GM23338 (cell line): ENCODE measurements at places on chromosomes 5 and 9.

DNA sequence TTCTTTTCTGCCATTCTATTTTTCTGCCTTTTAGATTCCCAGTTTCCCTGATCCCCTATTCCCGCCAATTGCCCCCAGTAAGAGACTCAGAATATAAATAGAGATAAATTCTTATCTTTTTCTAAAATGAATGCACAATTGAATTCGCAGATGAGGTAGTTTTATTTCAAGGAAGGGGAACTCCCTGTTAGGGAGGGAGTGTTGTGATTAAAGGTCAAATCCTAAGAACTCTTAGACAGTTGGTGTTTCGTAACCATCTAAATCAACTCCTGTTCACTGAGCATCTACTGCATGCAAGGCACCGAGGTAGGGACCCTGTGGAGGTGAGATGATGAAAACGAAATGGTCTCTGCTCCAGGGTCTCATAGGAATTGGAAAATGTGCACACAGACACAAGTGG lies 7.7 kb upstream of the MAP3K1 start:
- no peaks in the 10 kb centered on the region; the same call in 1 of the 2 replicates for H3K4me1 ChIP-seq
- H3K27me3 ChIP-seq = peaks cover 9% of the 10 kb centered on the region
- no peak overlapping the region for H3K4me3 ChIP-seq
- H3K27ac ChIP-seq = no peak overlapping the region
- no peak for DNase-seq

- H3K36me3 ChIP-seq = no peaks in the 10 kb centered on the region
- no peak for DNase-seq
- H3K4me3 ChIP-seq = no peak overlapping the region
- H3K27ac ChIP-seq = no peak overlapping the region
These were observed 9.7 kb upstream of the UBAP1 start for GRCh38 chr9:34169125-34169524.

GRCh38 chr9:86614871-86615849 lies 260.9 kb upstream of the TUT7 start:
- H3K27me3 ChIP-seq = no peaks in the 10 kb centered on the region
- no peak overlapping the region for H3K4me3 ChIP-seq
- peak overlapping the region; percentile 3 for H3K27ac ChIP-seq
- no peaks in the 10 kb centered on the region for H3K36me3 ChIP-seq

DNA sequence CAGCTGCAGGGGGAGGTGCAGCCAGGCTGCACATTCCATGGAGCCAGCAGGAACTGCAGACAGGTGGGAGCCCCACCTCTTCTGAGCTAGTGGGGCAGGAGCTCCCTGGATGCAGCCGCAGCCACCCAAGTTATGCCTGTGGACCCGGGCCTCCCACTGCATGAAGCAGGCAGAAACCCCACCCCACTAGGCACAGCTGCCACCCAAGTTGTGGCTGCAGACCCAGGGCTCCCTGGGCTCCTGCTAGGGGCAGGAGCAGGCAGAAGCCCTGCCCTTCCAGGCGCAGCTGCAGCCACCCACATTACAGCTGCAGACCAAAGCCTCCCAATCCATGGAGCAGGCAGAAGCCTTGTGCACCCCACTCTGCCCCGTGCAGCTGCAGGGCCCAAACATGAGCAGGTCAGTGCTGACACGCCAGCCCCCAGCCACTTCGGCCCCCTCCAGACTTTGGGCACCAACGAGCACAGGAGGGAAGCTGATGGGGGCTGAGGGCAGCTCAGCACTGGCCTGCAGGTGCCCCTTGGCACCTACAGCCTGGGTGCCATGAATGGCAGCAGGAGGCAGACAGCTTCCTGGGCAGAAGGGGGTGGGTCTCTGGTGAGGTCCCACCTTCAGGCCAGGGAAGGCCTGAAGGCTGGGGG lies 106.9 kb downstream of the C9orf50 start:
- H3K36me3 ChIP-seq = no peaks in the 10 kb centered on the region
- H3K4me1 ChIP-seq = no peaks in the 10 kb centered on the region
- no peak for DNase-seq
- H3K4me3 ChIP-seq = no peak overlapping the region
- no peaks in the 10 kb centered on the region for H3K27me3 ChIP-seq
- no peak overlapping the region for H3K27ac ChIP-seq

GRCh38 chr9:37053684-37054362 lies 19.8 kb upstream of the PAX5 start:
- H3K27me3 ChIP-seq = no peaks in the 10 kb centered on the region
- no peaks in the 10 kb centered on the region for H3K36me3 ChIP-seq
- H3K27ac ChIP-seq = no peak overlapping the region
- DNase-seq = peak; percentile 41
- H3K4me3 ChIP-seq = peak overlapping the region; percentile 18; the same call in 1 of the 2 replicates

- H3K27ac ChIP-seq = no peak overlapping the region
- no peaks in the 10 kb centered on the region for H3K27me3 ChIP-seq
- H3K4me3 ChIP-seq = no peak overlapping the region
- H3K4me1 ChIP-seq = no peaks in the 10 kb centered on the region
- peak; percentile 25 for DNase-seq
These were observed 22.5 kb upstream of the RAD23B start for GRCh38 chr9:107260437-107261081.

DNA sequence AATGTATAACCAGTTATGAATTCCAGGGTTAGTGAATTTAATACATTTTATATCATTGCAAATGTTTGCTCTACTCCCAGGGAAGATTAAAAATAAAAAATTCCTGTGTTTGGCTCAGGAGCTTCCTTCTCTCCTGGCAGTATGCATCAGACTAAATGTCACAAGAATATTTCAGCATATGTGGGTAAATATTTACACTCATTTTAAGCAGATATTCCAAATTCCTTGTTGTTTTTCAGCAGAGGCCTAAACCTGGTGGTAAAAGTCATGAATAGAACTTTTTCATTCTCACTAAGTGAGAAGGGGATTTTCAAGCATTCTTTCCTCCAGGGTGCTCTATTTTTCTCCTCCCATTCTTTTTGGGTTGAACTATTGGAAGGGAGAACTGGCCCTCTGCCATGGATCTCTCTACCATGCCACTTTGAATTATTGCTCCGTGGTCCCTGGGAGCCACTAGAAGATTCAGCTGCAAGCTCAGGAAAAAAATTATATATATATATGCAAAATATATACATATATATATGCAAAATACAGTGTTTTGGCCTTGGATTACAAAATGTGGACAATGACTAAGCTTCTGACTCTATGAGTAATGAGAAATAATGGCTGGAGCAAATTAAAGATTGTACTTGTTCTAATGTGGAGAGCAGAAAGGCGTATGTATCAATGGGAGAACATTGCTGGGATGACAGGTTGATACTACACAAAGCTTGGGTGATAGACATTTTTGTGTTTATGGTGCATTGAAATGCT lies 180.6 kb upstream of the PAPPA start:
- no peak overlapping the region for H3K4me3 ChIP-seq
- no peaks in the 10 kb centered on the region for H3K27me3 ChIP-seq
- H3K4me1 ChIP-seq = no peaks in the 10 kb centered on the region
- no peak overlapping the region for H3K27ac ChIP-seq
- no peaks in the 10 kb centered on the region; the same call in 1 of the 2 replicates for H3K36me3 ChIP-seq

DNA sequence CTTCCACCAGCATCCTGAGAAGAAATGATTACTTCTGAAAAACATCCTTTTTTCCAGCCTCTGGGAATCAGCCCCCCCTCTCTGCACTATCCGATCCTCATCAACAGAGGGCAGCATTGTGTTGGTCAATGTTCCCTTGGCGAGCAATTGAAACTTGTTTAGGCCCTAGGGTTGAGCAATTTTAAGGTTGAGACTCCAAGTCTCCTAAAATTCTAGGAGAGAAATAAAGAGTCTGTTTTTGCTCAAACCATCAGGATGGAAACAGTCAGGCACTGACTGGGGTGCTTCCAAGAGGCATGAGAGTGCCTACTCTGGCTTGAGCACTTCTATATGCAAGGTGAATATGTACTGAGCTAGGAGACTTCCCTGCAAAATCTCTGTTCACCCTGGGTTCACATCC lies 12.4 kb upstream of the CYFIP2 start:
- no peak overlapping the region for H3K27ac ChIP-seq
- H3K27me3 ChIP-seq = no peaks in the 10 kb centered on the region
- H3K4me1 ChIP-seq = no peaks in the 10 kb centered on the region
- DNase-seq = peak; percentile 76

- H3K27ac ChIP-seq = peak overlapping the region; percentile 5; the same call in 1 of the 2 replicates
- 0 out of 2 replicates have a peak overlapping the region, but pooled peaks have one; percentile 10 for H3K4me3 ChIP-seq
- no peaks in the 10 kb centered on the region for H3K27me3 ChIP-seq
- DNase-seq = no peak
- peaks cover 41% of the 10 kb centered on the region for H3K36me3 ChIP-seq
- H3K4me1 ChIP-seq = peaks cover 58% of the 10 kb centered on the region
These were observed 6.1 kb downstream of the TLE1 start for GRCh38 chr9:81683238-81683637.

DNA sequence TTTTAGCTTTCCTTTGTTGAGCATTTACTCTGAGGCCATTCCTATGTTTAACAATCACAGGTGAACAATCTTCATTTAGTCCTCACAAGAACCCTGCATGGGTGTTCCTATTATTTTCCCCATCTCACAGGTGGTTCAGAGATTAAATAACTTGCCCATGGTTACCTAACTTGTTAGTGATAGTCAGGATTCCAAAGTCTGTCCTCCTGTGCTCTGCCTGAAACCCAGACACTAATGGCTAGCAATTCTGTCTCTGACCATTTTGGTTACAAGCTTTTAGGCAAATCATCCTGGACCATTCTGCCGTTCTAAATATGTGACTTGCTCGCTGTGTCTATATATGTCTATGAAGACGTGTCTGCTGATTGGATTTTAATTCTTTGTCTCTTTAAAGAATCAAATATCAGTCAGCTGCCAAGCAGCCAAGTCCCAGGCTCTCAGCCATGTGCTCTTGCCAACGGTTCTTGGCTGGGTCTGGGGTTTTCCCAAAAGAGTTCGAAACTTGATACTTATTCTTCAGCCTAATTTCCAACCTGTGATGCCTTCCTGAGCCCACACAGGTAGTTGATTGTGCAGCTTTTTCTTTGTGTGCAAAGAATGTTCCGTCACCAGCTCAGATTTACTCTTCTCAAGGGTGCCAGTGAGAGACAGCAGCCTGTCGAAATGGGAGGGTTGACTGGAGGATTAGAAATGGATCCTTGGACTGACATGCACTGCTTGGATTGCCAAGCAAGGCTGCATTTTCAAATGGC lies 121.7 kb downstream of the NREP start:
- no peaks in the 10 kb centered on the region for H3K27me3 ChIP-seq
- no peak overlapping the region for H3K27ac ChIP-seq
- H3K4me3 ChIP-seq = no peak overlapping the region
- DNase-seq = no peak

- no peak overlapping the region for H3K4me3 ChIP-seq
- DNase-seq = no peak
- H3K4me1 ChIP-seq = no peaks in the 10 kb centered on the region
- no peak overlapping the region for H3K27ac ChIP-seq
These were observed 92.3 kb upstream of the PUM3 start for GRCh38 chr9:2936221-2936620.

- H3K4me3 ChIP-seq = no peak overlapping the region
- no peaks in the 10 kb centered on the region for H3K36me3 ChIP-seq
- no peak for DNase-seq
- H3K27me3 ChIP-seq = no peaks in the 10 kb centered on the region
- no peak overlapping the region for H3K27ac ChIP-seq
These were observed 53.8 kb downstream of the MRPL36 start for GRCh38 chr5:1745796-1746370.

GRCh38 chr5:52827815-52828214 lies 40.1 kb downstream of the ITGA1 start:
- H3K4me3 ChIP-seq = no peak overlapping the region
- H3K36me3 ChIP-seq = no peaks in the 10 kb centered on the region
- no peak overlapping the region for H3K27ac ChIP-seq
- H3K4me1 ChIP-seq = no peaks in the 10 kb centered on the region

DNA sequence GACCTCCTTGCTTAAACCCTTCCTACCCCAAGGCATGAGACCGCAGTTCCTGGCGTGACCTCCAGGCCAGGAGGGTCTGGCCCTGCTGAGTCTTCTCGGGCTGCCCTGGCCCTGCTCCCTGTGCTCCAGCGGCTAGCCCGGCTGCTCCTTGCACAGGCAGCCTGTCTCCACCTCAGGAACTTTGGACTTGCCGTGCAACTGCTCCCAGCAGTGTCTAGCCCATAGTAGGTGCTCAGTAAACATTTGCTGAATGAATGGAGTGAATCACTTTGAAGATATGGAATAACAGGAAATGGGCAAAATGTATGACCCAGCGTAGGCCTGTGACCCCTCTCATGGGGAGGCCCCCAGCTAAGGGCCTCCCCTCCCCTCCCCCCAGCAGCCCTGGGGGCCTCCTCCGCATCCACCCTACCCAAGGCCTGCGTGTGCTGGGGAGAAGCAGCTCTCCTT lies 127.1 kb downstream of the ZNF354C start:
- H3K27ac ChIP-seq = peak overlapping the region; percentile 68; the same call in 1 of the 2 replicates
- DNase-seq = peak; percentile 68
- no peaks in the 10 kb centered on the region for H3K36me3 ChIP-seq
- H3K27me3 ChIP-seq = no peaks in the 10 kb centered on the region
- H3K4me1 ChIP-seq = peaks cover 27% of the 10 kb centered on the region

DNA sequence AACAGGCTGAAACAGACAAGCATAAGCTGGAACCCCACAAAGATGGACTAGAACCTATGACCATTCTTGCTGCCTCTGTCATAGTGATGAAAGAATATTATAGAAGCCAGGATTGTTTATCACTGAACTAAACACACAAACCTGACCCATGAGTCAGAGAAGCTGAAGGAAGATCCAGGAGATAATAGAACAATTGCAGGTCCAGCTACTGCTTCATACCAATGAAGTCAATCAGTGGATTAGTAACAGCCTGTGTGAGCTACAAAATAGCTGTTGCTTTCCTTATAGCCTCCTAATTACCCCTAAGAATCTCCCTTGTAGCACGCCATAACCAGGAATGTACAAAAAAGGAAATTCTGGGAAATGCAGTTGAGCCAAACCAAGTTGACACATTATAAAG lies 459.9 kb upstream of the ZNF462 start:
- no peak overlapping the region for H3K27ac ChIP-seq
- no peaks in the 10 kb centered on the region for H3K36me3 ChIP-seq
- H3K27me3 ChIP-seq = no peaks in the 10 kb centered on the region
- H3K4me1 ChIP-seq = peaks cover 7% of the 10 kb centered on the region
- no peak overlapping the region for H3K4me3 ChIP-seq

GRCh38 chr9:134059188-134059641 lies 8.6 kb downstream of the BRD3 start:
- H3K36me3 ChIP-seq = no peaks in the 10 kb centered on the region
- H3K27me3 ChIP-seq = no peaks in the 10 kb centered on the region
- H3K27ac ChIP-seq = no peak overlapping the region
- H3K4me1 ChIP-seq = peaks cover 6% of the 10 kb centered on the region
- DNase-seq = no peak

- no peak overlapping the region for H3K27ac ChIP-seq
- H3K4me3 ChIP-seq = no peak overlapping the region
- H3K4me1 ChIP-seq = peaks cover 44% of the 10 kb centered on the region
- no peaks in the 10 kb centered on the region for H3K36me3 ChIP-seq
- no peaks in the 10 kb centered on the region for H3K27me3 ChIP-seq
These were observed 10.5 kb upstream of the ADGRV1 start for GRCh38 chr5:90548069-90548593.

- peaks cover 92% of the 10 kb centered on the region for H3K27me3 ChIP-seq
- peak; percentile 47 for DNase-seq
- peak overlapping the region; percentile 59 for H3K4me3 ChIP-seq
- no peak overlapping the region for H3K27ac ChIP-seq
- peaks cover 45% of the 10 kb centered on the region for H3K4me1 ChIP-seq
These were observed 1.7 kb downstream of the EBF1 start for GRCh38 chr5:159097784-159098602.
